ENCODE measurements at places on chromosomes 3 and 15.

GRCh38 chr3:41912280-41912679 lies 49.6 kb downstream of the ULK4 start:
- DNase-seq = no peak

GRCh38 chr3:26015752-26016151 lies 225.9 kb downstream of the OXSM start:
- no peak for DNase-seq

GRCh38 chr3:115835946-115836345 lies 212.6 kb downstream of the GAP43 start:
- no peak for DNase-seq

- DNase-seq = no peak
Observed at GRCh38 chr15:76988867-76989780, 5.8 kb upstream of the PSTPIP1 start.

DNA sequence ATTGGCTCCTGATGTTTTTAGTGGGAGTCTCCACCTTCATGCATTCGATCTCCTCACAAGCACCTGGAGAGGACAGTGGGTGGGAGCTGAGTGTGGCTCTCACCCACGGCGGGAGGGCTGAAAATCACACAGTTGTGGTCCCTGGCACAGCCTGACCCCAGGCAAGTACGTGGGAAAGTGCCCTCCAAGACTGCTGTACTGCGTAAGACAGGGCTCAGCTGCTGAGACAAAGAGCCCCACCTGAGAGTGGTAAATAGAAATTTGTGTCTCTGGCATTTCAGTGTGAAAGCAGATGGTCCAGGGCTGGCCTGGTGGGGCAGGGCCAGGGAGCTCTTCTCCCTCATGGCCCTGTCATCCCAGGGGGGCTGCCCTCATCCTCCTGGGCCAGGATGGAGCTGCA lies 77.4 kb upstream of the IQSEC1 start:
- no peak for DNase-seq

DNA sequence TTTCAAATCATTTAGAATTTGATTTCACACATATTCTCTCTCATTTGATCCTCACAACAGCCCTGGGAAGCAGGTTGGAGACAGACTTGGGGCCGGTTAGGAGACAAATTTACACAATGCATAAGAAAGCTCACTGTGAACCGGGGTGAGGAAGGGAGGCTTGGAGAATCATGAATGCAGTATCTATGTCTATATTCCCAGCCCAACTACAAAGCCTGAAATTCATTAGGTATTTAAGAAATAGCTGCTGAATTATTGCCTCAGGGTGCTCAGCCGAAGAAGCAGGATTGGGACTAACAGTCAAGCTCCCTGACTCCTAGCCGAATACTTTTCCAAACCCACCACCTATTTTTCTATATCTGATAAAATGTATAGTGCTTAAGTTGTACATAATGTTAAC lies 8.4 kb upstream of the GOLGA6C start:
- no peak for DNase-seq

DNA sequence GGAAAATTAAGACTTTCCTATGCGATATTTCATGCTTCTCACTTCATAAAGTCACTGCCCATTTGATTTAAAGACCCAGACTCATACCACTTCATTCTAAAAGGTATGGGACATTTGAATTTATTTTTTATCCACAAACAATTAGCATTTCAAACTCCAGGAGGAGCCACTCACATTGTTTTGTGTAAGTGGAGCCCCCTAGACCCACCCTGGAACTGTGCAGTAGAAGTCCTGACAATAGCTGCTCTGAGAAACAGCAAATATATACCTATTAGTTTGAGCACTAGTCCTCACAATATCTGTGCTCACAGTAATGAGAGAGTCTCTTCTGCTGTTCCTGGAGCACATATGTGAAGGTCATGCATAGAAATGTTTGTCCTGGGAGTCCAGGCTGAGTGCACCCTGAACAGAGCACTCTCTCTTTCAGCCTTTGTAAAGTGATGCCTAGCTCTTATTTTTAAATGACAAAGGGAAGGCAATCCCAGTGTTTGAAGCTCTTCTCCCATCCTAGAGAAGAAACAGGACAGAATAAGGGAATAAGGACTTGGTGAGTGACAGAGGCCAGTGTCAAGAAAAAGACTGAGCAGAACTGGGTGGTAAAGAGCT lies 127.5 kb upstream of the STRIT1 start:
- peak; percentile 37 for DNase-seq

DNA sequence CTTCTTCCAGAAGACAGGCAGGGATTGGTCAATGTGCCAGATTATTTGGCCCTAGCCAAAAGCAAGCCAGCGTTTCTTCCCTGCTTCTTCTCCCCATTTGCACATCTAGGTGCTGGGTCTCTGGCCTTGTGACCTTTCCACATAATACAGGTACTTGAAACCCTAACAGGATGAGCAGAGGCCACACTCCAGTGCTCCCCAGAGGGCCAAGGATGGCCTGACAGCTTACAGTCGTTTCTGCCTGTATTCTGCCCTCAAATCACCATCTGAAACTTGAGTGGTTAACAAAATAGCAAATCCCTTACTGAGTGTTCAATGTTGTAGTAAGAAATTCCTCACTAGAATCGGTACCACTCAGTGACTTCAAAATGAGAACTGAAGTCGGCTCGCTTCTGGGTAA lies 29.1 kb downstream of the MKRN2 start:
- DNase-seq = no peak

- DNase-seq = peak; percentile 44
Observed at GRCh38 chr3:195800240-195800639, 11.5 kb downstream of the MUC4 start.

DNA sequence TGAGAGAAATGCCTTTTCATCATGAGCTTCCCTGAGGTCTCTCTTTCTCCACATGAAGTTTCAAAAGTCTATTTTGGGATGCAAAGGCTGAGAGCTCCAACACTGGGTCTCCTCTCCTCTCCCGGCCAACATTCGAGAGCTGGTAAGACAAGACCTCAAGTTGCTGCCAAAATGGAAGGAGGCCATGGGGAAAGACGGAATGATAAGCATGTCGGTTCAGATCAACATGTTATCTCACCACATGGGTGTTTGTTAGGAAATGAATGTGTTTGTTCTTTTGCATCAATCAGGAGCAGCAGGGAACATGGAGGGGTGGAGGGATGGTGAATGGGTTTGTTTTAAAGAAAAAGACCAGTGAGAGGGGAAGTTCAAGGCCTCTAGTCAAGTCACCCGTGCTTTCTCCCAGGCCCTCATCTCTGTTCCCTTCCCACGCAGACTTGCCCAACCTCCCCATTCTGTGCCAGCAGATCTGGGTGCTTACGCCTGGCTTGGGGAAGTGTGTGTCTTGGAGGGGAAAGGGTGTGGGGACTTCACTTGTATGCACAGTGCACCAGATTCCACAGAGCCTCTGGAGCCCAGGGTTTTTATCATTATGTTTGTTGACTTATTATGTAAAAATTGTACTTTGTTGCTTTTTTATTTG lies 23.5 kb upstream of the ATP10A start:
- DNase-seq = no peak

GRCh38 chr3:169044331-169045113 lies 619.0 kb downstream of the MECOM start:
- DNase-seq = no peak

GRCh38 chr3:72395776-72396311 lies 452.4 kb downstream of the SHQ1 start:
- DNase-seq = no peak

DNA sequence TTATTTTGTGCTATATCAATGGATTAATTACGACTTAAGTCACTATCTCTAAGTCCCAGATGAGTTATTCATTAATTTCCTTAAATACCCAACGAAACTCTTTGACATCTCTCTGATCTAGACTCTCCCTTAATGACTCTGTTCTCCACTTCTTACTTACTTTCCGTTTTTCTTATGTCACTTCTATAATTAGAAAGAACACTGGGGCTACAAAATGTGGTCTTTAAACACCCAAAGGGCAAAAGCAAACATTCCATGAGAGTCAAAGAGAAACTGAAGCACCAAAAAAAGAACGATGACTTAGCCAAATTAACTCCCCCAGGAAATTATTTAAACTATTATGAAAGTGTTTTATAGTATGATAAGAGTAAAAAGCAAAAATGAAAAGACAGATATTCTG lies 166.4 kb upstream of the UBE2E2 start:
- no peak for DNase-seq

DNA sequence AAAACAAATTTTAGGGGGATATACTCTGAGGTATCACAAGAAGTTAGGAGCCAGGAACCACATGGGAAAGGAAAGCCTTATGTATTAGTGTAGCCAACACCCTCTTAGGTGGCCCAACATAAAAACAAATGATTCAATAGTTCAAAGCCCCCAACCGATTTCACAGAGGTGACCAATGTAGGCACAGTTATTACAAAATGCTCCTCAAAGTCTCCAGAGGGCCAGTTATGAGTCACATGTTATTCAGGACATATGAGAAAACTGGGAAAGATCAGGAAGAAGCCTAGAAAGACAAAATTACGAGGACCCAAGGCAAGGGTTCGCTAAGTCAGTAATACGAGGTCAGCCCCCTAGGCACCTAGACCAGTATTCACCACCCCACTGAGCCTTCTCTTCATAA lies 29.9 kb upstream of the FBN1 start:
- no peak for DNase-seq

DNA sequence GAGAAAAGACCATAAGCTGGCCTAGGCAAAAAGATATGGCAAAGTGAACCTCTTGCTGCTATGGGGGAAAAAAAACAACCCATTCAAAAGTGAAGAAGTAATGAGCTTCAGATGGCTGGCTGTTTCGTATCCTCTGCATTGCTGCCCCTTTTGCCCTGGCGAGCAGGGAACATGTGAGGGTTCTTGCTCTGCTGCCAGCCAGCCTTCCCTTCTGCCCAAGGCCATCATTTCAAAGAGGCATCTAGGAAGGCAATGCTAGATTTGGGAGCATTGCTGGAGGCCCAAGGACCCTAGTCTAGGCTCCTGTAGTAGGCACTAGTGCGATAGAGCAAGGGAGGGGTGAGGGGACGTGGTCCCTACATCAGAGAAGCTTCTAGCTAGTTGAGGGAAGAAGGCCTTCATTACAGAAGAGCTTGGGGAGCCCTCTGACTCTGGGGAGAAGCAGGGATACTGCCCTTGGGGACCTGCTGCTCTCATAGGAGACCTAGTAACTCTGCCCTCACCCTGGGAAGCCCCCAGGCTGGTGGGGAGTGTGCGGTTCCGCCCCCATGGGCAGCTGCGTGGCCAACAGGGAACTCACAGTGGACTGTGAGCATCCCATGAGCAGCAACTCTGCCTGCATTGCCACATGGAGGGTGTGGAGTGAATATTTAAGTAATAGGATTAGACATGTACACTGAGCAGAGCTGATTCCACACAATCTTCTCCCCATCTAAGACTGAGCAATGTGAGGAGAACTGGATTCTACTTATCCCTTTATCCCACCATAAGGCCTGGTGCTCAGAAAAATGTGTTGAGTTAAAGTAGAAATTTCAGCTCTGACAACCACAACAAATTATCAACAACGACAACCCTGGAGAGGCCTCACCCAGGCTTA lies 21.3 kb downstream of the ITGA11 start:
- no peak for DNase-seq

- no peak for DNase-seq
Observed at GRCh38 chr3:66555214-66555844, 54.5 kb upstream of the LRIG1 start.

GRCh38 chr3:12336099-12336498 lies 47.2 kb downstream of the PPARG start:
- peak; percentile 78 for DNase-seq

GRCh38 chr15:89475661-89476060 lies 20.7 kb downstream of the RHCG start:
- DNase-seq = no peak

DNA sequence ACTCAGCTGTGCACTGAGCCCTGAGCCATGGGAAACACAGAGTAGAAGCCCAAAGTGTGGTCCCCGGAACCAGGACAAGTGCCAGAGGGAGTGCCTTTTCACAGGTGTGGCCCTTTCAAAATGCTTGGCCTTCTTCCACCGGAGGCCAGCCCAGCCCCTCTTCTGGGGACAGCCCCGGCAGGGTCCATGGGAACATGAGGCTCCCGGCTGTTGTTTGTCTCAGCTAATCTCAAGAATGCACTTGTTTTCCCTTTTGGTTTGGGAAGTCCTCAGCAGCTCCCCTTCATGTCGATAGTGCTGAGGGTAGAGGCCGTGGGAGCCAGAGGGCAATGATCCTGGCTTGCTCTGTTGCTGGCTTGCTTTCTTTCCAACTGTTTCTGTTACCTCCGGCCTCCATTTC lies 91.1 kb upstream of the MRPS22 start:
- DNase-seq = no peak

DNA sequence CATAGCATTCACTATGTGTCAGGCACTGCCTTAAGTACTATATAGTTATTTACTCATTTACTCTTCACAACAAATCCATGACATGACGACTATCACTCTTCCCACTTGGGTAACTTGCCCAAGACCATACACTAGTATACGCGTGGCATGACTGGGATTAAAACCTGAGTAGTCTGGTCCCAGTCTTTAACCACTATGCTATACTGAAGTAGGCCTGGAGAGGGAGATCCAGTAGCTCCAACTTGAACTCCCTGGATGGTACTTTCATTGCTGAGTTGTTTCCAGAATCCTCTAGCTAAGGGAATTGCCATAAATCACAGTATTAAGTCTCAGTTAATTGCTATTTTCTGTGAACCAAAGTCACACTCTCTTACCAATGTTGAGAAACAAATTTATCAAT lies 116.2 kb upstream of the LSAMP start:
- DNase-seq = no peak

GRCh38 chr15:28875461-28876000 lies 10.2 kb upstream of the APBA2 start:
- DNase-seq = no peak

DNA sequence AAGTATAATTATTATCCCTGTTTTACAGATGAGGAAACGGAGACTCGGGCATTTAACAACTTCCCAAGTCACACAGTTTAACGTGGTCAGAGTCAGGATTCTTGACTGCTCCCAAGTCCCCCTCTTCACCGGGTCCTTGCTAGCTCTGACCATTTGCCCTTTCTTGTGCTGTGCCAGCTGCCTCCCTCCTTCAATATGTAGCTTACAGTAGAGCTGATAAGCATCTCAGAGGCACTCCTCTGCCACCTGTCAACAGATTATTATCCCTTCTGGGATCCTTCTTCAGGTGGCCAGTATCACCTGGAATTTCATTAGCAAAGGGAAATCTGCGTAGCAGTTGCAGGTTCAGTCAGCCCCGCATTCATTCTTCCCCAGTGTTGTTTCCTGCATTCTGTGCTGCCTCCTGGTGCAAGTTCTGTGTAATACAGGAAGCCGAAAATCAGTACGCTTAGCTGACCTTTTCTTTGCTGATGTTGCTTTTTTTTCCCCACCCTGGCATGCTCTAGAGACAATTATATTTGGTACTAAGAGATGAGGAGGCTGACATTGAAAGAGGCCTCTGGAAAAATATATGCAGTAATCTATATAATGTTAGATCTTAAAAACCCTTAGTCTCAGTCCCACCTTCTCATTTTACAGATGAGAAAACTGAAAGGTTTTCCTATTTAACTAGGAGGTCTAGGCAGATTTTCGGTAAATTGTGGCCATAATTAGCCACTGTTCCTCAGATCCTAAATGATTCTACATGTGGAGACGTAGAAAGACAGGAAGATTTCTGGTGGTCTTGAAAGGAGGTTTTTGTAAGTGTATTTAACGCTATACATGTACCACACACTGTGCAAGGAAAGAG lies 24.8 kb downstream of the TMOD2 start:
- peak; percentile 77 for DNase-seq

- peak; percentile 69 for DNase-seq
Observed at GRCh38 chr3:114034787-114035545, 21.4 kb downstream of the CCDC191 start.

GRCh38 chr3:127611251-127611650 lies 13.0 kb downstream of the MCM2 start:
- DNase-seq = no peak

GRCh38 chr3:1380926-1381646 lies 288.3 kb downstream of the CNTN6 start:
- no peak for DNase-seq

GRCh38 chr3:158770741-158771350 lies 31.0 kb upstream of the MFSD1 start:
- no peak for DNase-seq
